ENCODE measurements at places on chromosomes 5 and 9. TPM values are rescaled to one million over a fixed set of nuclear protein-coding genes. Genes with fewer than 3 reads are reported as not detected.
A peak's percentile ranks its signal among the peaks of the same experiment; 100 is the strongest.

ROPN1L gene
- total RNA-seq: 7.9 TPM

SHISAL2B gene
- total RNA-seq: not detected

CFAP157 gene
- not detected for total RNA-seq

IGIP gene
- total RNA-seq: 12.8 TPM

ENG gene
- total RNA-seq: 247 TPM

TEK gene
- 54.3 TPM for total RNA-seq

IRX2 gene
- not detected for total RNA-seq

- H3K4me3 ChIP-seq: no peak overlapping the region
- H3K27ac ChIP-seq: peak overlapping the region; percentile 99
- peaks cover 98% of the 10 kb centered on the region for H3K4me1 ChIP-seq
These were observed 2.0 kb upstream of the AKNA start for GRCh38 chr9:114389612-114390368.

- DNase-seq: no peak
- H3K4me1 ChIP-seq: no peaks in the 10 kb centered on the region
- no peak overlapping the region for H3K4me3 ChIP-seq
- no peaks in the 10 kb centered on the region for H3K36me3 ChIP-seq
- H3K27ac ChIP-seq: no peak overlapping the region
These were observed 134.9 kb downstream of the ATG10 start for GRCh38 chr5:82106756-82107155.

DNA sequence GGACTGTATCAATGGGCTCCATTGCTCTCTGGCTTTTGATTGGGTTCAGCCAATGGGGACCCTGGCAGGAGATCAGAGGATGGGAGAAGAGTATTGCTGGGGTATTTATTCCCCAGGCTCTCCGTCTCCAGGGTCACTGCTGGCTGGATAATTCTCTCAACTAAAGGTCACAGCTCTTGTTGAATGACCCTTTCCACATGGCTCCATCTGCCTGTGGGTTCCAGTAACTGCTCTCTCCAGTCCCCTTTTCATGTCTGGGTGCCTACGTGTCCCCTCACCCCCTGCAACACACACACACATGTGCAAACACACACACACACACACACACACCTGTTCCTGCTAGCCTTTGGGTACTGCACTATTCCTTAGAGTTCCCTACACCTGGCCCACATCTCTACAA, 53.9 kb upstream of the RIC1 start:
- H3K27ac ChIP-seq: no peak overlapping the region
- H3K4me1 ChIP-seq: no peaks in the 10 kb centered on the region
- no peak overlapping the region for H3K4me3 ChIP-seq
- H3K36me3 ChIP-seq: no peaks in the 10 kb centered on the region
- no peaks in the 10 kb centered on the region for H3K27me3 ChIP-seq
- DNase-seq: no peak

DNA sequence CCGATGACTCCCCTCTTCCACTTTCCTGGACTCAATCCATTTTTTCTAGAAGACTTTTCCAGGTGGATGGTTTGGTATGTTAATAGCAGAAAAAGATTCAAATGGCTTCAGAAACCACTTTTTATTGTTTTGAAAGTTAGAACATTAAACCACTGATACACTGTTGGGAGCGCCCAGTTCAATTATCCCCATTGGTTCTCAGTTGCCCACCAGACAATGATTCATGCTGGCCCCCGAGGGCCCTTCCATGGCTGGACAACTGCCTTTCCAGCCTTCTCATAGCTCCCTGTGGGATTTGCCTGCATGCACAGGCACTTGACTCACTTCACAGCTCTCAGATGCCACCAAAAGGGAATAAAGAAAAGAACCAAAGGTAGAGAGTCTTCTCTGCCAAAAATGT, 21.3 kb upstream of the ANKRD34B start:
- DNase-seq: no peak
- no peaks in the 10 kb centered on the region for H3K27me3 ChIP-seq
- no peak overlapping the region for H3K4me3 ChIP-seq
- no peaks in the 10 kb centered on the region for H3K4me1 ChIP-seq
- no peak overlapping the region for H3K27ac ChIP-seq

- no peaks in the 10 kb centered on the region for H3K27me3 ChIP-seq
- peaks cover 66% of the 10 kb centered on the region for H3K4me1 ChIP-seq
- no peak overlapping the region for H3K4me3 ChIP-seq
- H3K36me3 ChIP-seq: peaks cover 7% of the 10 kb centered on the region
- DNase-seq: peak; percentile 88
- H3K27ac ChIP-seq: peak overlapping the region; percentile 72
These were observed 5.5 kb upstream of the DBN1 start for GRCh38 chr5:177478711-177479646.

DNA sequence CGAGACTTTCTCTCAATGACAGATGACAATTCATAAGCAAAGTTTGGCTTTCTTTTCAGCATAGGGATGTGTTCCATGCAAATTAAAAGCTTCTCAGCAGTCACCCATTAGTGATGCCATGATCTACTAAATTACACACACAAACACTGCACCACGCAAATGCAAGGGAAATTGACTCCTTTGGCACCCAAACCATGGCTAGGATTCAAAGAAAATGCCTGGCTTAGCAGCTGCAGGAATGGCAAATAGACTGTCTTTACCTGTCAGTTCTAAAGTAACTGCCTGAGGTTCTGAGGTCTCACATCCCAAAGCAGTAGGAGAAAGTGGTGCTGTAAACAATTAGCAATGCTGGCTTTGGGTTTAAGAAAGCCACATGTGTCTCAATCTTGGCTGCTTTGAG, 108.6 kb upstream of the ATP10B start:
- H3K4me3 ChIP-seq: no peak overlapping the region
- no peak for DNase-seq
- H3K4me1 ChIP-seq: no peaks in the 10 kb centered on the region
- H3K27me3 ChIP-seq: no peaks in the 10 kb centered on the region
- no peaks in the 10 kb centered on the region for H3K36me3 ChIP-seq

DNA sequence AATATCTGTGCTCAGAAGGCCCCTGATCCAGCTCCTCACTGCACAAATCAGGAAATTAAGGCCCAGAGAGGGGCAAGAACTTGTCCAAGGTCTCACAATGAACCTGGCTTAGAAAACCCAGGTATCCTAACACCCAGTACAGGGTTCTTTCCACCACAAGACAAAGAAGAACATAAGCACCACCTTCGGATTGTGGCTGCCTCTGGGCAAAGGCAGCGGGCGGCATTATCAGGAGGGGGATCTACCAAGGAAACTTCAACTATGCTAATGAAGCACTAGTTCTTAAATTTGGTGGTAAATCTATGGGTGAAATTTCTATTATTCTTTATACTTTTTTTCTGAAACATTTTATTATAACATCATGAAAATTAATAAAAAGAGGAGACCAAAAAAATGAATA, 17.9 kb downstream of the ANXA6 start:
- H3K4me3 ChIP-seq: no peak overlapping the region
- peaks cover 56% of the 10 kb centered on the region for H3K36me3 ChIP-seq
- no peaks in the 10 kb centered on the region for H3K27me3 ChIP-seq
- peaks cover 69% of the 10 kb centered on the region for H3K4me1 ChIP-seq
- no peak for DNase-seq

GRCh38 chr9:134040781-134041648, 15.7 kb downstream of the BRD3OS start:
- H3K4me1 ChIP-seq: no peaks in the 10 kb centered on the region
- no peak for DNase-seq
- H3K27me3 ChIP-seq: no peaks in the 10 kb centered on the region
- no peak overlapping the region for H3K4me3 ChIP-seq
- no peak overlapping the region for H3K27ac ChIP-seq

DNA sequence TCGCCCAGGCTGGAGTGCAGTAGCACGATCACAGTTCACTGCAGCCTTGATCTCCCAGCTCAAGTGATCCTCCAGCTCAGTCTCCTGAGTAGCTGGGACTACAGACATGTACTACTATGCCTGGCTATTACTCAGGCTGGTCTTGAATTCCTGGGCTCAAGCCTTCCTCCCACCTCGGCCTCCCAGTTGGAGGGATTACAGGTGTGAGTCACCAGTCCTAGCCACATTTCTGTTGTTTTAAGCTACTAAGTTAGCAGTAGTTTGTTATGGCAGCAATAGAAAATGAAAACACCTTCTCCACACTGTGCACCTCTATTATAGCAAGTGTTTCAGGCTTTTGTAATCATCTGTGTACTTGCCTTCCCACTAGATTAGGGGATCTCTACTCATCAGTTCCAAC, 588.9 kb upstream of the TLE4 start:
- H3K4me3 ChIP-seq: no peak overlapping the region

- no peak for DNase-seq
- no peak overlapping the region for H3K27ac ChIP-seq
- no peaks in the 10 kb centered on the region for H3K27me3 ChIP-seq
- no peaks in the 10 kb centered on the region for H3K4me1 ChIP-seq
- no peaks in the 10 kb centered on the region for H3K36me3 ChIP-seq
These were observed 416.8 kb downstream of the NFIB start for GRCh38 chr9:13896922-13897835.

DNA sequence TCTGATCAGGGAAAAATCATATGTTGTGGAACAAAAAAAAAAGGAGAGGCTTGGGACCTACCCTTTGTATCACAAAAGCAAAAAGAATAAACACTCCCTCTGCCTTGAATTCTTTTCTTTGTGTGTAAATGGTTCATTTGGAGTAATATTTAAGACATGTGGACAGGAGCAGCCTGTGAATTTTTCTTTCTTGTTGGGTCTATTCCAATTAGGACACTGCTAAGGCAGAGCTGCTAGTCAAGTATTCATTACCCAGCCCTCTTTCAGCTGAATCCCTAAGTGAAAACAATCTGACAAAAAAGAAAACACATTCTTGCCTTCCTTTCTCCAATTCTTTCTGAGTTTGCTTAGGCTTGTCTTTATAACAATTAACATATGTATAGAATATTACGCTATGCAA, 330.0 kb downstream of the EBF1 start:
- no peak overlapping the region for H3K4me3 ChIP-seq
- DNase-seq: no peak
- no peaks in the 10 kb centered on the region for H3K27me3 ChIP-seq
- H3K27ac ChIP-seq: peak overlapping the region; percentile 25
- H3K4me1 ChIP-seq: peaks cover 31% of the 10 kb centered on the region

DNA sequence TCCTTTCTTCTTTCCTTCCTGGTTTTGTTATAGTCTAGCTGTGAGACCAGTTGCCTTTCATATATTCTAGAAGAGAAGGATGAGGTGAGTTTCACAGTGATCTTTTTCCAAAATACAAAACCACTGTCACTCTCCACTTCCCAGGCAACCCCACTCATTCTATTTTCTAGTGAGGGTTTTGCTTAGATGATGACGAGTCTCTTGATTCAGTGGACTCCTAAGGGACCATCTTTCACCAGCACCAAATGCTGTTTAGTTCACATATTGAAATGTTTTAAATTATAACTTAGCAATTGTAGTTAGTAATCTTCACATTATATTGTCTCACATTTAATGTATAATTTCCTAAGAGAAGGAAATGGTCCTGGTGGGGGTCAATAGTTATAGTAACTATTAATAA, 25.2 kb downstream of the PIK3R1 start:
- no peak for DNase-seq
- no peaks in the 10 kb centered on the region for H3K27me3 ChIP-seq
- no peak overlapping the region for H3K4me3 ChIP-seq
- peaks cover 34% of the 10 kb centered on the region for H3K4me1 ChIP-seq
- H3K36me3 ChIP-seq: no peaks in the 10 kb centered on the region

GRCh38 chr9:2727966-2728613, 10.8 kb downstream of the KCNV2 start:
- H3K4me1 ChIP-seq: peaks cover 6% of the 10 kb centered on the region
- DNase-seq: no peak
- H3K27me3 ChIP-seq: no peaks in the 10 kb centered on the region
- no peaks in the 10 kb centered on the region for H3K36me3 ChIP-seq
- H3K27ac ChIP-seq: no peak overlapping the region

DNA sequence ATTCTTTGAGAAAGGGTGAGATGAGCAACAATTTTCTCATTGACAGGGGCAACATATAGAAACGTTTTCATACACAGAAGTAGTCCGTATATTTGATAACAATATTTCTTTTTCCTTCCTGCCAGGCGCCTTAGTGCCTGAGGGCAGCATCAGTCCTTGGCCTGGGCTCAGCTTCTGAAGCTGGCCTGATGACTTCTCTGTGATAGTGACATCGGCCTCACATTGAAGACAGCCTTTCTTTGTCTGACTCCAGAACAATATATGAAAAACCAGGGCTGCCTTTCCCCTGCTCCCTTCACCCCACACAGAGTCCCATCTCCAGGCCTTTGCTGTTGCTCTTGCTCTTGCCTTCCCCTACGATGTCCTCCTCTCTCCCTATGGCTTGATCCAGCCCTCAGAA, 24.1 kb upstream of the TCOF1 start:
- DNase-seq: no peak
- no peak overlapping the region for H3K27ac ChIP-seq
- H3K27me3 ChIP-seq: no peaks in the 10 kb centered on the region
- H3K36me3 ChIP-seq: no peaks in the 10 kb centered on the region
- no peak overlapping the region for H3K4me3 ChIP-seq

- no peaks in the 10 kb centered on the region for H3K27me3 ChIP-seq
- no peak overlapping the region for H3K4me3 ChIP-seq
- H3K36me3 ChIP-seq: no peaks in the 10 kb centered on the region
- no peak overlapping the region for H3K27ac ChIP-seq
These were observed 13.4 kb upstream of the TXNDC8 start for GRCh38 chr9:110351009-110351467.

DNA sequence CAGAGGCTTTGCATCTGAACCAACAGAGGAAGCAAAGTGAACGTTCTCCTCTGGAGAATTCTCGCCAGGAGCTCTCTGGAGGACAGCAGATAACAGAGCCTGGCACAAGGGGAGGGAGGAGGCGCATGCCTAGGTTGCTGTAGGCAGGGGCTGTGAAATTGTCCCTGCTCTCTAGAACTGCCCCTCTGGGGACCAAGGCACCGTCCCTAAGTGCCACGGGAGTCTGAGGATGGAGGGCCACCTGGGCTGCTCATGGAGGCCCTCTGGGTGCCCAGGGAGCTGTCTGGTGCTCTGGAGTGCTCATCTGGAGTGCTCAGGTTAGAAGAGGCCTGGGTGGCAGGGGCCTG, 77.6 kb downstream of the CACNA1B start:
- no peak overlapping the region for H3K27ac ChIP-seq
- no peak for DNase-seq
- no peaks in the 10 kb centered on the region for H3K4me1 ChIP-seq
- no peaks in the 10 kb centered on the region for H3K36me3 ChIP-seq
- H3K4me3 ChIP-seq: no peak overlapping the region
